ENCODE measurements at places on chromosomes 13 and 19. TPM values are rescaled to one million over a fixed set of nuclear protein-coding genes. Genes with fewer than 3 reads are reported as not detected.

DNA sequence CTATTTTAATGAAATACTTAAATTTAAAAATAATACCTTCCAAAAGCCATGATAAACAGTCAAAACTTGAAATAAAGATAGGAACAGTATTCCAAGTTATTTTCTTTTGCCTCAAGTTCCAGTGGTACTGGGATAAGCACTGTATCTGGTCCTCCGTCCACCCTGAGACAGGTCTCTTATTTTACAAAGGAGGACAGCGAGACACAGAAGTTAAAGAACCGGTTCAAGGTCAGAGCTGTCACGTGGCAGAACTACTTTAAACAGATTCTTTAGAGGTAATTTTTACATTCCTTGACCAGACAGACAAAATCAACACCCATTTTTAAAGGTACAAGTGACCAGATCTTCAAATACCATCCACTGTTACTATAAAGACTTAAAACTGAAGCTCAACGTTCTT lies 10.4 kb upstream of the DOCK9 start:
- DNase-seq, result no peak

DNA sequence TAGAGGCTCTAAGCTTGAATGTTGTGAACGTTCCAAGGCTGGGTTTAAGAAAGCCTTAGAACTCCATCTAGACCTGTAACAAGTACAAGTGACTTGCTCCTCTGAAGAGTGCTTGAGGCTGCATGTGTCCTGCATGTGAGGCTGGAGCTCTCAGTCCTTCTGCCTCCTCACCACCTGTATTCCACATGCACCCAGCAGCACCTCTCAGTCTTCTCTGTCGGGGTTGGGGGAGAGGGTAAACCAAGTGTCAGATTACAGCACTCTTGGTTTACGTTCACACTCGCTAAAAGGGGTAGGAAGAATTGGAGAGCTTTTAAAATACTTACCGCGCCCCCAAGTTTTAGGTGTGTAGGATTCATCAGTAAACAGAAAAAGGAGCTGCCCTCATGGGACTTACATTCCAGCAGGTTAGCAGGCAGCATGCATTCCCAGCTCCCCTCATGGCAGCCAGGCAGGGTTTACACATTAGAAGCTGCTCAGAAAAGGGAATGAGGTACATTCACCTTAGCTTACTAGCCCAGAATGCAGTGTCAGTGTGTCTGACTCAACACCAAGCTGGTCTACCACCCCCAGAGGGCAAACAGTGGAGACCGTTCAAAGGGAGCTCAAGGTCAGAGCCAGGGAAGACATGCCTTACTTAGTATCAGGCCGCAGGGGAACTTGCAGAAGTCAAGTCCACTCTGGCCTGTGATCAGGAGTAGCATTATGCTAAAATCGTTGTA lies 248.1 kb downstream of the PCCA start:
- DNase-seq, result no peak

- DNase-seq, result peak; percentile 96
These were observed at the start of gene BRSK1 for GRCh38 chr19:55283548-55284377. BRSK1 (plus strand) TSS chr19:55283997; CDS start chr19:55284443, 446 bp downstream.

DNA sequence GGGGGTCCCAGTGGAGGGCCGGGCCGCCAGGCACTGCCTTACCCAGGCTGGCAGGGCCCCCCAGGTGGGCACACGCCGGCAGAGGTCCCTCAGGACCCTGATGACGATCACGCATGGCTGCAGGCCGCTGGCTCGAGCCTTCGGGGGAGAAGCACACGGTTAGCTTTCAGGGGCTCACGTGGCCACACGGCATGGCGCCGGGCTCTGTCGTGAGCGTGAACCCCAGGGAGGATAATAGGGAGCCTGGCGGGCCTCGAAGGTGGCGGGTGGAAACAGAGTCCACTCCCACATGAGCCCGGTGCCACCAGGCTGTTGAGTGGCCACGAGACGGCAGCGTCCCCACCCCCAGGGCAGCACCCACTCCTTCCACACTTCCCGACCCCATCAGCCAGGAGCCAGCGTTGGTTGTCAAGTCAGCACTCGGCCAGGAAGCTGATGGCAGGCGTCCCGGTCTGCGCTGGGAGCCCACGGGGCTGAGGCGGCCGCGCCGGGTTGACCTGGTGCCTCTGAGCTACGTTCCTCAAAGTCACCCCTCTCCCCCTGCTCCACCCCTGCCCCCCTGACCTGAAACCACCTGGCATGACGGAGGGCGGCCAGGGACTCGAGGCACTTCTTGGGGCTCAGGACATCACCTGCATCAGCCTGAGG lies 24.7 kb upstream of the MATK start:
- peak; percentile 60 for DNase-seq

DNA sequence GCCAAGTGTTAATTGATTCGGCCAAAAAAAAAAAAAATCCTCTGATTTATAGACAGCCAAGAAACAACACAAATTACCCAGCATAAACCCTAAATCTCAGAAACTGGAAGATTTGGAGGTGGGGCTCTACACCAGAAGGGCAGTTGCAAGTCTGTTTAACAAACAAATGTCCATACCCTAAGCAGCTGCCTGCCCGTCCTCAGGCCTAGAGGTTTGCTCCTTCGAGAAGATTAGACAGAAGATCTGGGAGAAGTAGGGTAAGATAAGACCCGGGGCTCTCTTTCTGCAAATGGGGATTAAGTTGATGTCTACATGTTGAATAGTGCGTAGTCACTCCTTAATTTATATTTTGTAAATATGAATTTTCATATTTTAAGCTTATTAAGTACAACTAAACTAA lies 3.4 kb upstream of the N4BP2L1 start:
- DNase-seq, result no peak

DNA sequence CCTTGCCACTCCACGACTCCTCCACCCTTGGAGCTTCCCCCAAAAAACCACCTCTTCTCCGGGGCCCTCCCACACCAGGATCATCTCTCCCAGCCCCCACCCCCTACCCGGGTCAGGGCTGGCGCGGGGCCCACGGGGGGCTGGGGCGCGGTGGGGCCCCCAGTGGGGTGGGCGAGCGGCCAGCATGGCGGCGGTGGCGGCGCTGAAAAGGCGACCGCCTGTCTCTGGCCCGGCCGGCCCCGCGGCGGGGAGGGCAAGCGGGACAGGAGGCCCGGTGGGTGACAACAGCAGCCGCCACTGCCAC lies 850 bp downstream of the DYRK1B start:
- no peak for DNase-seq

GRCh38 chr19:35731353-35731752 lies 10.9 kb downstream of the IGFLR1 start:
- no peak for DNase-seq

DNA sequence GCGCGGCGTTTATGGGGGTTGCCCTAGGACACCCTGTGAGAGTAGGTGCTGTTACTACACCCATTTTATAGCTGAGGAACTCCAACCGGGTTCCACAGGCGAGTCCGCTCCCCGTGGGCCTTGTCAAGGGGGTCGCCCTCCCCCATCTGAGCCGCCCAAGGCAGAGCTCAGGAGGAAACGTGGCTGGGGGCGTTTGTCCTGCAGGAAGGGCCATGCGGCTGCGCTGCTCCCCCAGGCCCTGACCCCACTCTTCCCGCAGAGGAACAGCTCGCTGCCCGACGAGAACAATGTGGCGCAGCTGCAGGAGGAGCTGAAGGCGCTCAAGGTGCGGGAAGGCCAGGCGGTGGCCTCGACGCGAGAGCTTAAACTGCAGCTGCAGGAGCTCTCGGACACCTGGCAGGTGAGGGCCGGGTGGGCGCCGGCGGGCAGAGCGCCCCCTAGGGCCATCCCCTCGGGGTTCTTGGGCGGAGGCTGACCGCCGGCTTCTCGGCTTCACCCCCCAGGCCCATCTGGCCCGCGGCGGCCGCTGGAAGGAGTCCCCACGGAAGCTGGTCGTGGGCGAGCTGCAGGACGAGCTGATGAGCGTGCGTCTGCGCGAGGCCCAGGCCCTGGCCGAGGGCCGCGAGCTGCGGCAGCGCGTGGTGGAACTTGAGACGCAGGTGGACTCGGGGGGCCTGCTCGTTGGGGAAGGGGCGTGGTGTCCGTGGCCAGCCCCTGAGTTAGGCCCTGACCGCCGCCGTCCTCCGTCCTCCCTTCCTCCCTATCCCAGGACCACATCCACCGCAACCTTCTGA lies 12.4 kb downstream of the PRR36 start:
- peak; percentile 93 for DNase-seq

GRCh38 chr13:35470671-35471661 lies 5.5 kb downstream of the MAB21L1 start:
- peak; percentile 81 for DNase-seq

- DNase-seq, result no peak
These were observed 742.1 kb downstream of the LIG4 start for GRCh38 chr13:107473253-107473652.

- DNase-seq, result no peak
These were observed 373.1 kb upstream of the MIR17HG start for GRCh38 chr13:90974249-90974975.

- no peak for DNase-seq
These were observed 250.5 kb downstream of the TDRD3 start for GRCh38 chr13:60647547-60647946.

- no peak for DNase-seq
These were observed 73.2 kb upstream of the KCTD15 start for GRCh38 chr19:33723512-33723911.

GRCh38 chr13:40069173-40070044 lies 413.9 kb downstream of the COG6 start:
- peak; percentile 52 for DNase-seq

DNA sequence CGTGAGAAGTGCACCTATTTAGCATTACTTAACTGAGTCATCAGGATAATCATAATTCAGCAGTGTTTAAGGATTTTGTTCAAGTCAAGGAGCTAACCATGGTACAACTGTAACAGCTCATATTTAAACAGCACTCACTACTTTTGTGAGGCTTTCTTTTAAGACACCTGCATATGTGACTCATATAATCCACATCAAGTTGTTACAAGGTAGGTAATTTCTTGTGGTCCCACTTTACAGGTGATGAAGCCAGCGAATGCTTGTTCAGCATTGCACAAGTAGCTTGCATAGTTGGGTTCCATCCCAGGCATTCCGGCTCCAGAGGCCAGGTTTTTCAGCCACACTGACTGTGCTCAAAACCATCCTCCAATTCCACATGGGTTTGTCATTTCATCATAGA lies 569.2 kb downstream of the MYO16 start:
- DNase-seq, result no peak

GRCh38 chr19:1374250-1374577 lies 9.5 kb upstream of the NDUFS7 start:
- DNase-seq, result no peak

GRCh38 chr13:23470790-23471614 lies 37.5 kb upstream of the SACS start:
- DNase-seq, result no peak

GRCh38 chr13:38758277-38758676 lies 71.4 kb downstream of the FREM2 start:
- DNase-seq, result no peak

DNA sequence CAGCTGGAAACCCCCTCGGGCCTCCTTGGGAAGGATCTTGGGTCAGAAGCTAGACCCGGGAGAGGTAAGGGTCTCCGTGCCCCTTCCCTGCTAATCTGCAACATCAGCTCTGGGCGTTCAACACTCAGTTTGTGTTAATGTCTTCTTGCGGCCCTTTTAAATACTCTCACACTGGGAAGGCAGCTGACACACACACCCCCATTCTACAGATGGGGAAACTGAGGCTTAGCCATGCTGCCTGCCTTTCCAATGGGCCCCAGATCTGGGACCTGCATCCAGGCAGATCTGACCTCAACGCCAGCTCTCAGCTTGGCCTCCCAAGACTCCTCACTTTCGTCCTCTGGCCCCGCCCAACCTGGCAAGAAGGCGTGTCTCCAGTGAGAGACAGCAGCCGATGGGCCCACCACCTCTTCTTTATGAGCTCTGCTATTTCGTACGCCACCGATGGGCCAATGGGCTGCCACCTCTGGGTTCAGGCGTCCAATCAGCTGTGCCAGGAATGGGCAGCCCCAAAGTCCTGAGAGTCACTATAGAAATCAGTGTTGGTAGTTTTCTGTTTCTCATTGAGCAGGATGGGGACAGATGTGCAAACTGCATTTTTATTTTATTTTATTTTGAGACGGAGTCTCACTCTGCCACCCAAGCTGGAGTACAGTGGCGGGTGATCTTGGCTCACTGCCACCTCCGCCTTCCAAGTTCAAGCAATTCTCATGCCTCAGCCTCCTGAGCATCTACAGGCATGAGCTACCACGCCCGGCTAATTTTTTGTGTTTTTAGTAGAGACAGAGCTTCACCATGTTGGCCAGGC lies 43.8 kb downstream of the DNM2 start:
- peak; percentile 66 for DNase-seq

DNA sequence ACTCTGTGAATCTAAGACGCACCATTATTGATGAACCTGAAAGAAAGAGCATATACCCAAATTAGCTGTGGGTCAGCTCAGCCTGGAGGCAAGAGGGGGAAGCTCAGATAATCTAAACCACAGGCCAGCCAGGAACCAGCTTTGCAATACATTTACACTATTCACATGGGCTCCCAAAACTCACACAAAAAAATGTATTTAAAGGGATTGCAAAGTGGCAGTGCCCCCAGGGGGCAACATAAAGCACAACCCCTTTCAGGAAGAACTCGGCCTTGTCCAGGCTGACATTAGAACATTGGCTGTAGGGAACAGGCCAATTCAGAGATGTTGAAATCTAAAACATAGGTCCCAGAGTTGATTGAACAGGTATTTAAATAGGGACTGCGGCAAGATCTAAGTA lies 3.2 kb upstream of the PROZ start:
- peak; percentile 33 for DNase-seq

- no peak for DNase-seq
These were observed 5.9 kb downstream of the VAV1 start for GRCh38 chr19:6778386-6778785.

DNA sequence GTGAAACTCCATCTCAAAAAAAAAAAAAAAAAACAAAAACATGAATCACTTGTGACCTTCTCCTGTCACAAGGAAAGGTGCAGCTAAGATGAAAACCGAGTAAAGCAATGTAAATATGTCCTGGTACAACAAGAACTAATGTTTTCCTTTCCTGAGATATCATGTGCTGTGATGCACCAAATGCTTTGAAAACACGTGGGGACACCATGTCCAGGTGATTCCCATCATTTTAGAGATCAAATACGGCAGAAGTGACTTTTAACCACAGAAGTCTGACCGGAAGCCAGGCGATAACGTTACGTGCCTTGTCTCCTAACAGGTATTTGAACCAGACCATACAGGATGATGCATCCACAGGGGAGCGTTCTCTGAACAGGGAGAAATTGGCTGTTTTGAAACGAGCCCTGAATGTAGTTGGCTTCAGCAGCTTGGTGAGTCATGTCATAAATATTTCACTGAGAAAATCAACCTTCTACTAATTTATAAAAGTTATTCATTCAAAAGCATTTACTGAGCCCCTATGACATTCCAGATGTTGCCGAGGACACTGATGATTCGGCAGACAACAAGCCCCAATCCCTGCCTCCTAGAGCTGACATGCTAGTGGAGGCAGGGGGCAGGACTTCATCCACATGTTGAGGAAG lies 328.1 kb downstream of the MYO16 start:
- peak; percentile 9 for DNase-seq

GRCh38 chr19:34191355-34191962 lies 19.2 kb downstream of the LSM14A start:
- DNase-seq, result no peak

The MYO1F gene
- total RNA-seq, result 4.5 TPM

The PEAK3 gene
- total RNA-seq, result not detected

The TMC4 gene
- 2.8 TPM for total RNA-seq

The VSTM1 gene
- total RNA-seq, result not detected

The OVOL3 gene
- not detected for total RNA-seq

The MBD3L2 gene
- total RNA-seq, result not detected

The KLK2 gene
- not detected for total RNA-seq

The FFAR2 gene
- total RNA-seq, result not detected

The SYDE1 gene
- total RNA-seq, result 17.5 TPM

The MYBPC2 gene
- 0.55 TPM for total RNA-seq

The SLC25A42 gene
- total RNA-seq, result 4.8 TPM

The TJP3 gene
- total RNA-seq, result 10.7 TPM

The LILRA5 gene
- not detected for total RNA-seq

The EPSTI1 gene
- 1.3 TPM for total RNA-seq

Data from H7 (cell line).